ENCODE measurements at places on chromosomes 7 and 10. TPM values are rescaled to one million over a fixed set of nuclear protein-coding genes. Genes with fewer than 3 reads are reported as not detected.

- DNase-seq: peak; percentile 11
These were observed 40.6 kb downstream of the SYPL1 start for GRCh38 chr7:106071356-106071998.

DNA sequence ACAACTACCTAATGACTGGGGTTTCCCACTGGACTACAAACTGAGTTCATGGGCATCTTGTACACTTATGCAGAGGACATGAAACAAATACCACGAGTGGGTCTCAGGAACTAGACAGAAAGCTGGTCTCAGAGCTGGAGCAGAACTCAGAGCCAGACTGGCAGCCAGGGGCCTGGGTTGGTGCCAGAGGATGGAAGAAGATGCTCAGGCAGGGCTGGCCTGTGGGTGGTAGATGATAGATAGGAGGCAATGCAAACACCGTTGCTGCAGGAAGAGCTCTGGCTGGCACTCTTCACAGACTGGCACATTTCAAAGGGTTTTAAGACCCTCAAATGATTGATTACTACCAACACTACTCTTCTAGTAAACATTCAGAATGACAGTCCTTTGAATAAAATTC, 28.8 kb downstream of the ENO4 start:
- DNase-seq: no peak

DNA sequence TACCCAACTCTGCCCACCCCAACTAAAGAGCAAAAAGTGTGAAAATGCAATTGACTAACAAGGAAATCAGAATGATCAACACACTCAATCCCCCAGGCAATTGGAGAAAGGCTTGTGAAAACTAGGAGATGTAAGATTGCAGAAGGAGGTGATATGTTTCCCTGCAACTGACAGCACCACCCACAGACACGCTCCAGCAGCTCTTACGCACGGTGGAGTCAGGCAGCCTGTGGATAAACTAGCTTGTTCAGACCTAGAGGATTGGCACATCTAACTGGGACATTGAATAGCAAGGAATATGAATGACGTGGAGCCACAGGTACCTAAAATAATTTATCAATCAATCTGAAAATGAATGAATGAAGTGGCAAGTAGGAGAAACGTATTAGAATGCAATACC, 125.7 kb upstream of the MYO3A start:
- DNase-seq: no peak

GRCh38 chr7:70694434-70694970, 437.4 kb upstream of the GALNT17 start:
- no peak for DNase-seq

Gene CYP2C8
- total RNA-seq: 0.55 TPM

Gene HHEX
- 5.8 TPM for total RNA-seq

GRCh38 chr7:16773326-16773725, 19.8 kb downstream of the TSPAN13 start:
- no peak for DNase-seq

Gene PIK3AP1
- total RNA-seq: 9.5 TPM

Gene SLC25A13
- total RNA-seq: 19.1 TPM

DNA sequence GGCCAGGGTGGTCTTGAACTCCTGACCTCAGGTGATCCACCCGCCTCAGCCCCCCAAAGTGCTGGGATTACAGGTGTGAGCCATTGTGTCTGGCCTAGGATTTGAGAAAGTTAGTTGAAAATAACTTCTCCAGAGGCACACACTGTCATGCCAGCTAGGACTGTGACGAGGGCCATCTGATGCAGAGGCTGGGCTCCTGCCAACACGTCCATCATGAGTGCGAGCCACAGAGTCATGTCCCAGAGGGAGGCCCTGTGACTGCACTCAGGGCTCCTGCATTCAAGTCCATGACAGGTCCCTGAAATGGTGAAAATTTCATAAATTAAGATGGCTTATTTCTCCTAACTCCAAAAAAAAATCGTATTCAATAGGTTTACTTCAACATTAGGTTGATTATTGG, 17.1 kb downstream of the C10orf120 start:
- no peak for DNase-seq

Gene NPC1L1
- 0.10 TPM for total RNA-seq

GRCh38 chr7:92133133-92133736, 1.0 kb downstream of the CYP51A1 start:
- DNase-seq: no peak

Gene RAPGEF5
- total RNA-seq: 0.61 TPM

Gene RHOBTB1
- total RNA-seq: 0.28 TPM

DNA sequence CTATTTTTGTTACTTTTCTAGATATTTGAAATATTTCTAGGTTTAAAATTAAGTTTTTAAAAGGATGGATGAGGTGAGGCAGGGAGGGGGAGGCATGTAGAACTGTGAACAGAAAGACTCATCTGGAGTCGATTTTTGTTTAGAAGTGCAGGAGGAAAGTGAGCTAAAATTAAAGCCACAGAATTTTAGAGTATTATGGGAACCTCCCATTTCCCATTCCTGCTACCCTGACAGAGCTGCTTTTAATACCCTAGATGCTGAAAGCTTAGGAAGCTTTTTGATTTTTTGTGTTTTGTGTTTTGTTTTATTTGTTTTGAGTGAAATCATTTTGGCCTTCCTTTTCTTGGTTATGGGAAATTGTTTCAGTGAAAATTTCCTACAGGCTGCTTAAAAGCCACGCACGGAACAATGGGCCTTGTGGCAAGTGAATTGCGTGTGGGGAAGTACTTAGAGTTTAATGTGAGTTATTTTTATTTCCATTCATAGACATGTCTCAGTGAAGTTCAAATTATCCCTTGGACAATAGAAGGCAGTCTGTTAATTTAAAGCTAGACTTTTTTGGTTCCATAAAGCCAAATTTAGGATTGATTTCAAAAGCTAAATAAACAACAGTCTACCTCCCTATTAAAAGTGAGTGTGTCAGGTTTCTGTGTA, 102.0 kb upstream of the HDAC9 start:
- no peak for DNase-seq

- DNase-seq: no peak
These were observed 99.0 kb downstream of the AGMO start for GRCh38 chr7:15462721-15463389.

DNA sequence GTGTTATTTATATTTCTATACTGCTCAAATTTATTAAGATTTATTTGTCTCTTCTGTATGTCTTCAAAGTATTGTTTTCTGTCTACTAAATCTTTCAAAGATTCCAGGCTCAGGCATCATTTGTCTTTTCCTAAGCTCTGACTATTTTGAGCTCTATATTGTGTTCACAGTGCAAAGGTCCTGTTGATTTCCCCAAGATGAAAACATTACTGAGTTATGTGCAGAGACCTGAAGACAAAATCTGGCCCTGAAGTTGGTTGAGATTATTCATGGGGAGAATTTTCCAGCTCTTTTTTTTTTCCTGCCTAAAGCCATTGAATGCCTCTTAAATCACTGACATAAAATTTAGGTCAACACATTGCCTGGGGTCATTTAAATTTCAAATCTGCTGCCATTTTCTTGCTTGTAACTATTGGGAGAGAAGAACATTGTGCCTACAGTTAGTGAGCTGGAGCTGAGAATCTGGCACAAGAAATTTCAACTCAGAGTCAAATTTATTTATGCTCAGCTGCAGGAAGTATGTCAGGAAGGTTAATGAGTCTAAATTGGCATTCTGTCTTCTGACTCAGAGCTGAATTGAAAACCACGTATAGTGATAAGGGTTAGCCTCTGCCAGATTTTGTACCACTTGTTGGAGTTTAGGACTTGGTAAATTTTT, 31.6 kb downstream of the CSTF2T start:
- no peak for DNase-seq

- DNase-seq: no peak
These were observed 86.2 kb downstream of the HIBADH start for GRCh38 chr7:27576360-27576944.

- DNase-seq: no peak
These were observed 656.6 kb downstream of the INHBA start for GRCh38 chr7:41046221-41046761.

- DNase-seq: no peak
These were observed 124.4 kb downstream of the DOCK4 start for GRCh38 chr7:112081778-112082177.

DNA sequence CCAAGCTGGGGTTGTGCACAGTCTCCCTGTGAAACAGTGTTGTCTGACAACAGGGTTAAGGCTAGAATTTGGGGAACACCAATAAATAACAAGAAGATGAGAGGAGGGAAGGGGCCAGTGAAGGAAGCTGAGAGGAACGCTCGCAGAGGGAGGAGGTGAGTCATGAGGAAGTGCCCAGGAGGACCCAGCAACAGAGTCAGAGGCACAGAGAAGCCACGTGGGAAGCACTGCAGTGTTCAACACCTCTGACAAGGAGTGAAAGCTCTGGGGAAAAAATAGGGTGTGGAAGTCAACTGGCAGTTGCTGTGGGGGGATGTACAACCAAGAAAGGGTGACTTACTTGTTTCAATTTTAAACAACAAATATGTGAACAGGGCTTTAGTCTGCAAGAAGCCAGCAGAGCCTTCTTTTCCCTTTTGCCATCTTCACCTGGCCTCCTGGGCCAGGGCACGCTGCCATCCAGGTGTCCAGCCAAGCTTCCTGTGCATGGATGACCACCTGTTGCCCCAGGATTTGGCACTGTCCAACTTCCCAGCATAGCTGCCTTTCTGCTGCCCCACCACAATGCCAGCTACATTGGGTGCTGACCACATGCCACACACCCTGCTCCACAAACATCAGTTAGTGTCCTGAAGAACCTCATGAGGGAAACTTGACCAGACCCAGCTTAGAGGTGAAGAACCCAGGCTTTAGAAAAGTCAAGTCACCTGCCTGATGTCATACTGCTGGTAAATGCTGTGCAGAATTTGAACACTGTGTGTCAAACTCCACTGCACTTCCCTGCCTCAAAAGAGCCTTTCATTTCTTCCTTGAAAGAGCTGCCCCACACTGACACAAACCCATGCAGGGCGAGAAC, 69.6 kb downstream of the ATXN7L1 start:
- DNase-seq: peak; percentile 33

GRCh38 chr7:127699853-127700252, 47.9 kb downstream of the SND1 start:
- DNase-seq: no peak

DNA sequence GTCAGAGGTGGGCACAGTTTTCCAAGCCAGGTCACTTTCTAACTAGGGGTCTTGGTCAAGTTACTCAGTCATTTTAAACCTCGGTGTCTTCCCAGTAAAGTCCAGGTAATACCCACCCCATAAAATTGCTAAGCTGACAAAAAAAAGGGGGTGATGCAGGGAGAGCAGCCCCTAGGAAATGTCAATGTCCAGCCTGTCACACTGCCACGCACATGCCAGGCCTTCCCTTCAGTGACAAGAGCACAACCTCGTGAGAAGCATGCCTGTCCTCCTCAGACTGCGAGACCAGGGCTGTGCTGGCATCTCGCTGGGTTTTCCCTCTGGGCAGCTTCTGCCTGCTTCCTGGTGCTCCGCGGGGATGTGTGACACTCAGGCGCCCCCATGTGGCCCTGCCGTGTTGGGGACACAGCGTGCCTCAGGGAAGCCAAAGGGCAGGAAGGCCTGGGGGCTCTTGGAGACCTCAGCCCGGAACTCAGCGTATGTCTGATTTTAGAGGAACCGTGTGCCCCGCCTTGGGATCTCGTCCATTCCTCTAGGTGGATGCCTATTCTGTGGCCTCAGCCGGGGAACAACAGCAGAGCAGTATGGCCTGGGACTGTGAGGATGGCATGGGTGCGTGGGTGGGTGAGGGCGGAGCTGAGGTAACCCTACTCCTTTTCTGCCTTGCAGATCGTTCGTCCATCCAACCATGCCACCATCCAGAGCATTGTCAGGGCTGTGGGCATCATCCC, 10.2 kb upstream of the GDF2 start:
- DNase-seq: peak; percentile 85

DNA sequence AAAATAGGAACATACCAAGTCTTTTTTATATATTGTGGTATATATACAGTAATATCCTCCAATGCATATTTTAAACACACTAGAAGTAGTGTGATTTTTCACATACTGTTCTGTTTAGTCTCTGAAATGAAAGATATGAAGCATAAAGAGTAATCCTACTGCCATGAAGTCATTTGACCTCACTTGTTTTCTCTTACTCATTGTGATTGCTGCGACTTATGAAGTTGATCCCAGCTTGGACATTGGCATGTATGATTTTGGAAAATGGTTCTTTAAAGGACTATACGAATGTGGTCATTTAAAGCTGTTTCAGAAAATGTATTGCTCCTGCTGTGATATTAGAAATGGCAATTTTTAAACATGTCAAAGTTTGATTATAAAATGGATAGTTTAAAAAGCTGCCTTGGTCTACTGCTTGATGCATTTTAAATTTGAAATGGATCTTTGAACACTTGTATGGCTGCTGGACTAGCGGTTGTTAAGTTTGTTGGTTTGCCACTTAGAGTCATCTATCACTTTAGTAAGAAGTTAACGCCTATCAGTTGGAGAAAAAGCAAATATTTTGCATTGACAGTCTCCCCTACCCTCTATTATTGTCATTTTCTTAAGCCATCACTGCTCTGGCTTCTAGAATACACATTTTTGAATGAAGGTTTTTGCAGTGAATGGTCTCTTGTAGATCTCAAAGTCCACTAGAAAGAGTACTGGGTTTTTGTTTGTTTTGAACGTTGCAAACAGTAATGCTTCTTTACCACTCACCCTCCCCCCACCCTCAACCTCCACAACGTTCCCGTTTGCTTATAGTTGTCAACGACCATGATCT, 881 bp upstream of the PCGF5 start:
- DNase-seq: no peak

GRCh38 chr7:17207220-17207619, 91.2 kb upstream of the AHR start:
- DNase-seq: no peak

DNA sequence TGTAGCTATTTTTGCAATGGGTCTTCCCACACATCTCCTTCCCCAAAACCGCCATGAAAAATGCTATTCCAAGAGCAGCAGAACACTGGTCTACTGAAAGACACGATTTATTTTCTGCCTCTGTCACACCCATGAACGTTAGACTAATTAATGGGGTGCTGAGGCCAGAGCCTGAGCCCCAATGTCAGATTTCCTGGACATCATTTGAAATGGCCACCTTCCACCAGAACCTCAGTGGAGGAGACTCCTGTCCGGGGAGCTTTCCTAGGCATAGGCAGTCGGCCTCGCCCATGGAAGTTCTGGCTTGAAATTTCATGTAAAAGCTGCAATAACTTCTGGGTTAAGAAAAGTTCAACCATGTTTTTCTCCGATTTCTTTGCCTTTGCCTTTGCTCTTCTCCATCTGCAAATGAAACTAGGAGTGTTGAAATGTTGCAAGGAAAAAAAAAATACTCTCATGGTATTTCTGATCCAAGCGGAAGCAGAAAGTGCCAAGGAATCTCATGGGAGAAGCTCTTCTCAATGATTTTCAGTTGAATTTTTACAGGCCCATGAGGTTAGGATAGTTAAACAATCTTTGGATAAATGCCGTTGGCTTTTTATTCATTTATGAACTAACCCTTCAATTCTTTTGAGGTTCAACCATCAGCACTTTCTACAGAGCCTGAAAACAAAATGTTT, 570.8 kb upstream of the MGMT start:
- no peak for DNase-seq

Gene BICC1
- 0.09 TPM for total RNA-seq

DNA sequence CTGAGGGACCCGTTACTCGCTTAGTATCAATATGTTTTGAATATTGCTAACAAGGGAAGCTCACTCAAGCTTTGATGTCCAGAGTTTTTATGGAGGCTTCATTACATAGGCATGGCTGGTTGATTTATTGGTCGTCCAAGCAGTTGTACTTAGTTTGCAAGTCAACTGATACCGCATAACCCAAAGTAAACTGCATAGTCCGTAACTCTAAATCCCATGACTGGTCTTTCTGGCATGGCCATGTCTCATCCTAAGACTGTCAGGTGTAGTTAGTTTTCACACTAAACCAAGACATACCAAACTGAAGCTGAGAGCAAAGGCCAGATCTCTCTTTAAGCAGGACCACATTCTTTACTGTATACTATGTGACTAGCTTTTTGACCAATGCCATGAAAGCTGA, 397.9 kb downstream of the TFEC start:
- DNase-seq: no peak

- no peak for DNase-seq
These were observed 108.8 kb downstream of the MAD1L1 start for GRCh38 chr7:2123916-2124315.
